Hematopoietic multipotent progenitor cell treated with erythropoietin and hydrocortisone succinate and interleukin-3 and kit ligand, for 4 days (in vitro differentiated cells): ENCODE measurements at places on chromosomes 12 and 14.

DNA sequence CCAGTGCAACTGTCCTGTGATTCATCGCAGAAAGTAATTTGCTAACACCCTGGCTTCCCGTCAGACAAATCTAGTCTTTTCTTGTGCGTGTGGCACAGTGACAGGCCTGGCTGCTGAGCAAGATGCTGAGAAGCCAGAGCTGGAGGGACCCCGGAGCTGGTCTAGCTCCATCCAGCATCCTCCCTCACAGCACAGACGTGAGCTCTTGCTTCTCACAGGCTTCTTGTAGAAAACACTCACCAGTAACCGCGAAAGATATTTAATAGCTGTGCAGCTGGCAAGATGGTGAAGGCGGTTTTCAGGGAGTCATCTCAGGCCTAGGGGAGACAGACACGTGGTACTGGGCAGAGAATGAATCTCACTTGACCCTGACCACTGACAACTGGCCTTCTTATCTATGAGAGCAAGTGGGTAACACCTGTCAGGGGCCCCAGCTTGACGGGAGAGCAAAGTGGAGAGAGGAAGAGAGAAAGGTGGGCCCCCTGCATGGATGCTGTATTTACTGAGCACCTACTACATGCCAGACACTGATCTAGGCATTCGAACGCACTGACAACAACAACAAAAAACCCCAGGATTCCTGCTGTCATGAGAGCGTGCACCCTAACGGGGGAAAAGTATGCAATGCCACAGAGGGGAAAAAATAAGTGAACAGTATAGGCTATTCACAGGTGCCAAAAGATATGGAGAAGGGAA is 63.3 kb downstream of the CCDC88C start:
- DNase-seq: no peak

DNA sequence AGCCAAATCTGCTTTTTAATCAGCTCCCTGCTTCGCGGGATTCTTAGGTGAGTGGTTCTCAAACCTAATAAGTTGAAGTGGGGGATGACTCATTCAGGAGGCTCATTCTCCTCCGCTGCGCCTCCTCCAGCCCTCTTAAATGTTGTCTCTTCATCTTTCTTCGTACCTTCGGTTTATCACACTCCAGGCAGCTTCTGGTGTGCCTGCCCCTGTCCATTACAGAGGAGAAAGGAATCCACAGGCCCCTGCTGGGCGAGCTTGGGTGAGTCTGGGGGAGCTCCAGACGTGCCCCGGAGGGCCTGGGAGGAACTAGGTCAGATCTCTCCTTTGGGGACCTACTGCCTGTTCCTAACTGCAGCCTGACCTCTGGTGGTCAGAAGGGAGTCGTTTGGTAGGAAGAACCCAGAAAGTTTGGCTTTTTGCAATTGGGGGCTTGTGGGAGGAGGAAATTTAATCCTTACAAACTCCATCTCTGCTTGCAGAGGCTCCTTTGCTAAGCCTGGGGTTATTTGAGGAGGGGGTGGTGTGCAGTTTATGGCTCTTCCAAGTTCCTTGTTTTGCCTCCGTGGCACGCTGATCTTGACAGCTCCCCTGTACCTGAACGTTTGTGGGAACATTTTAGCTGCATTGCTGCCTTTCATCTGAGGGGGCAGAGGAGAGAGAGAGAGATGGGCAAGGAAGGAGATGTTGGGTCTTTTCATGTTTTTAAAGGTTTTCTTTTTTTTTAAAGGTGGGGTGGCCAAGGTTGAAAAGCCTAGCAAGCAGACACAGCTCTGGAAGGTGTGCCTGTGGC is 84.1 kb upstream of the GNG2 start:
- peak; percentile 80 for DNase-seq

DNA sequence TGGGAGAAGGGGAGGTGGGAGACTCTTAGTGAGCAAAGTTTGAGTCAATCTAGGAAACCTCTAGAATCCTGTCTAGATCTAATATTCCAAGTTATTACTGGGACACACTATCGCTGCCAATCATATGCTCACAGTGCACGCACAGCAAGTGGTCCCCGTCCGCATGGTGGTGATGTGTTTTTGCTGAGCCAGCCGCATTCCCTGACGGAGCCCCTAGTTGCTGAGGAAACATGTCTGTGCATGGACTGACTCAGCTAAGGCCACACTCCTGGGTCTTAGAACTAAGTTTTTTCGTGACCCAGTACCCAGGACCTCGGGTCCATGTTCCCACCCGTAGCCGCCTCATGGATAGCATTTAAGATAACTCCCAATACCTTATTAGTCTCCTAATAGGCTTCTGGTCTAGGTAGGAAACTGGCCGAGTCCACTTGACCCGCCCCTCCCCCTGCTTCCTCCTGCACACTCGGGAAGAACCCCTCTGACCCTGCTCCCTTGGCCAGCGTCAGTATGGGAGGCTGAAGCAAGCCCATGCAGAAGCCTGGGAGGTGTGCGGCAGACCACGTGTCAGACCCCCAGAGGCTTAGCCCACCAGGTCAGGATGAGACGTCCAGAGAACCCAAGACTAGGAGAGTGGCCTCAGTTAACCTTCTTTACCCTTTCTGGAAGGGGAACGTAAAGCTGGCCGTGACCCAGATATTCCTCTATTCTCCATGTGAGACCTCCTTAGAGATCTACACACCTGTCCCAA is 200.5 kb downstream of the ETV6 start:
- DNase-seq: no peak

DNA sequence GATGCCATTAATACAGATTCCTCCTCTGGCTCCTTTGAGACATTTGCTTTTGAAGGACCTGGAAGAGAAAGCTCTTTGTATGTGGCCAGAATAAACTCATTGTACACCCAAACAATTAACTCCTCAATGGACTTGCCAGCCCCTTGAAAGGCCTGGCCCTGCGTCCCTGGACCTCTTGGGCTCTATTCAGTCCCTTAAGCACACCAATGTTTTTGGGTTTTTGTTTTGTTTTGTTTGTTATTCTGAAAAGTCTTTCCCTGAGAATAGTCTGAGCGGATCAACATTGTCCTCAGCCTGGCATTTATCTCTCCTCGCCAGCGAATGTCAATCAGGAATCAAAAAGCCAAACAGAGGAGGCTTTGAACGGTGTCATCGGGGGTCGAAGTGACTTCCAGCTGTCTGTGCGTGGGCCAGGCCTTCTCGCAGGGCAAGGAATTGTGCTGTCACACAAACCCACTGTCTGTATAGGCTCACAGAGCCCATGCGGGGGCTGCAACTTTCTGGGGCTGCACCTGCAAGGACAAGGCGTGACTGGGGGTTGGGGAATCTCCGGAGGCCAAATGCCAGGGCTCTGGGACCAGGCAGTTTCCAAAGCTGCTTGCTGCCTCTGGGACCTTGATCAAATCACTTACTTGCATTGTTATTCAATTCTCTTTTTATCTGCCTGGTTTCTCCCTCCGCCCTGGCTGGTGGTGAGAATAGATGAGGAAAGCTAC is 108.3 kb downstream of the SMOC1 start:
- no peak for DNase-seq

GRCh38 chr12:109393437-109394345 is 46.0 kb downstream of the MYO1H start:
- peak; percentile 80 for DNase-seq

DNA sequence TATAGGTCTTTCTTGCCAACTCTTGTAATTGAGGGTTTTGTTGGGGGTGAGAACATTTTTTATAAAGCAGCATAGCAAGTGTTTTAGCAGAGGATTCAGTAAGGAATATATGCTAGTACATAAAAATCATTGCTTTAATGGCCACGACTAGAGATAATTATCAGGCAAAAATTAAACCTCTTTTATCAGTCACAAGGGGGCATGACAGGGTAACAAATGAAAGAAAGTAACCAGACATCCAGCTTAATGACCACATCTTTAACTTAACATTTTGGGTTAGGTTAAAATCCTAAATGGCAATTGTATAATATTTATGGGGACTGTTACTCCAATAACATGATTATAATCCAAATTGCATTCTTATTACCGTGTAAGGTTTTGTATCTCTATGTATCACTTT is 119.6 kb downstream of the LRRIQ1 start:
- DNase-seq: peak; percentile 48

- no peak for DNase-seq
Measured at GRCh38 chr14:101457301-101457935, 103.9 kb upstream of the DIO3 start.

DNA sequence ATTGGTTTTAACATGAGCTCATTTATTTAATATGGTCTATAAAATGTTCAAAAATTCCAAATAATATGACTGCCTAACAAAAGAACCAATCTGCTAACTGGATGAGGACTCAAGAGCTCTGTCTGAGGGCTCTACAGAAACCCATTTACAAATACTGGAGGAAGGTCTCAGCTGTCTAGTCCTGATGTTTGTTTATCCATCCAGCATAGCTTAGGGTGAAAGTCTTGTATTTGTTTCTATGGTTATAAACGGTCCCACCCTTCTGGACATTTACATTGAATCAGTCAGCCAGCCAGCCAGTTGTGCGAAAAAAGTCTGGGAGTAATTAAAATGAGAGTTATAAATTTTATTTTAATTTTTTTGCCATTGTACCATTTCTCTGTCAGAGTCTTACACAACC is 220.7 kb downstream of the BMP4 start:
- DNase-seq: no peak

DNA sequence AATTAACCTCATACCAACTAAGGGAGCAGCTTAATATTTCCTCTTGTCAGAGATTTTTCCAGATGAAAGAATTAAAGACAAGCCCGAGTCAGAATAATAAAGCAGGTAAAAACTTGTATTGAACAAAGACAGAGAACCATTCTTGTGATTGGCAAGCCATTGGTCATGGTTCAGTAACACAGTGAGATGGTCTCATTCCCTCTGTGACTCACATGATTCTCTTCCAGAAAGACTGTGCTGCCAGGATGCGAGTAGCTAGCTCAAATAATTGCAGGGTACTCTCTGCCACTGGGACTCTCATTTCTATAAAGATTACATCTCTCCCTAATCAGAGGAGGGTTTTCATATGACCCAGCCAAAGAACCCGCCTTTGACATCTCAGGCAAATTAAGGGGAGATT is 179.4 kb downstream of the PHLDA1 start:
- DNase-seq: no peak

DNA sequence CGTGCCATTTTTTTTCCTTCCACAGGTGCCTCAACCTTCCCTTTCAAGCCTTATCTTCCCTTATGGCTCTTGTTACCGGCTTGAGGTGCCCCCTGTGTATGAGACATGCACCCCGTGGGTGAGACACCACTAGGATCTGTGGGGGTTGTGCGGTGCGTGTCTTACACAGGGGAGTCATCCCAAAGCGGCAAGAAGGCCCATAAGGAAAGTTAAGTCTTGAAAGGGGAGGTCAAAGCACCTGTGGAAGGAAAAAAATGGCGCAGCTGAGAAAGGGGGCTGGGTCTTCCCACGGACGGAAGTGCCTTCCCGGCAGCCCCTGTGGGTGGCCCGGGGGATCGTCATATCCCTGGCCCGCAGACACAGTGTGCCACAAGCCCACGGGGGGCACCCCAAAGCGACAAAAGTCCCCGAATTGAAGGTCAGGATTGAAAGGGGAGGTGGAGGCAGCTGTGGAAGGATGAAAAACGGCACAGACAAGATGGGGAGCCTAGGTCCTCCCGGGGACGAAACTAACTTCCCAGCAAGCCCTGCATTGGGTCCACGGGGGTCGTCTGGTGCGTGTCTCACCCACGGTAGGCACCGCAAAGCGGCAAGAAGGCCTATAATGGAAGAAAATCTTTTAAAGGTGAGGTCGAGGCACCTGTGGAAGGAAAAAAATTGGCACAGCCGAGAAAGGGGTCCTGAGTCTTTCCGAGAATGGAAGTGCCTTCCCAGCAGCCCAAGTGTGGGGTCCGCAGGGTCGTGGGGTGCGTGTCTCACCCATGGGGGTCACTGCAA is 273.3 kb downstream of the ALG10 start:
- no peak for DNase-seq

- DNase-seq: peak; percentile 18
Measured at GRCh38 chr12:1436015-1436414, 158.4 kb downstream of the FBXL14 start.

GRCh38 chr12:52211716-52212585 is 20.1 kb upstream of the KRT80 start:
- no peak for DNase-seq

DNA sequence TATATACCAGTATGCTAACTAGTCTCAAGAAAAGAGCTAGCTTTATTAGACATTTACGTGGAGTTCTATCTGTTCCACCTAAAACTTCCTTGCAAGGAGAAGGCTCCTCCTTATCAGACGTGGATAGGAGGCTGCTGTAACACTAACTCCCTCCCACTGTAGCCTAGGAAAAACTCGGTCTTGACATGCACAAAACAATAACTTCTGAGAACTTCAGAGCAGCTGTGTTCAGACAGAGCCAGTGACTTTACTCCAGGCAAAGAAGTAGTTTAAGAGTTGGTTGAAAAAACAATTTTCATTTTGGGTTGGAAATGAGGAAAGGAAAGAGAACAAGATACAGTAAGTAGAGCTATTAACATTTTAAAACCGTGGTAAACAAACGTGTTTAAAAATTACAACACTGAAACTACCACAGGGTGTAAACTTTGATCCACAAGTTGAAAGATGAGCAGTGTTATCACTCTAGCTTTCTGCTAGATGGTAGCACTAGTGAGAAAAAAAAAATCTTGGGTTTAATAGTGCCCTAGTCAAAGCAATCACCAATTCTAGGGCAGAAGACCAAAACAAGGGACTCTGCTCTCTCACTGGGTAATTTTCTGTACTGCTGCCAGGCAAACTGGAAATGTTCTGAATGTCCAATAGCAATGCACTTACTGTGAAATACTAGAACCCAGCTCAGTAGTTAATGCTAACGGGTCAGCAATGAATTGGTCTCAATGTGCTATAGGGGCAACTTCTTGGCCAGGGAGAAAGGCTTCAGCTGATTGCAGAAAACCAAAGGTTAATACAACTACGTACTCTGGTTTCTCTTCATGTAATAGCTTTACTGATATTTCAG is 2.4 kb downstream of the ATF7 start:
- peak; percentile 55 for DNase-seq

DNA sequence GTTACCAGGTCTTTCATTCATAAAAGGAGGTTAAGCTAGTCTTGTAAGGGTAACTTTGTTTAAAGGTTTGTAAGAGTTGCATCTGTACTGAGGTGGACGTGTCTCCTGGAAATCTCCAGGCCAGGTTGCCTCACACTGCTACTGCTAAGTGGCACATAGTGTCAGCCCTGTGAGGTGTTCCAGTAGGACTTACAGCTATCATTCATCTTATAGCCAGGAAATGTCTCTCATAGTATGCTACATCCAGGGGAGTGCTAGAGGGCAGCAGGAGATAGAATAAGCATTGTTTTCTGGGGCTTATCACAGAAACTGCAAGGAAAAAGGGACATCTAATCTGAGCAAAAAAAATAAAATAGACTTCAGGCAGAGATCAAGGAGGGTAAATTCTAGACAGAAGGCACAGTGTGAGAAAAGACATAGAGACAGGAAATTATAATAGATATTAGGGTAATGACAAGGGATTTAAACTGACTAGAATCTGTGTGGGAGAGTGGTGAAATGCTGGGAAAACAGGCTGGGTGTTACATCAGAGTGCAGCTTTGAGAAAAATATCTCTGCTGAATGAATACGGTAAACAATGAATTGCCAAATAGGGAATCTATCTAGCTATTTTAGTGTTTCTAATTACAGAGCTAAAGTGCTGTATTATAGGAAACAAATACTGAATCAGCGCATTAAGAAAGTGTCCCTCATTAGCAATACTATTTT is 205.1 kb upstream of the ABCD2 start:
- no peak for DNase-seq
